ENCODE measurements at places on chromosomes 1 and 21.

DNA sequence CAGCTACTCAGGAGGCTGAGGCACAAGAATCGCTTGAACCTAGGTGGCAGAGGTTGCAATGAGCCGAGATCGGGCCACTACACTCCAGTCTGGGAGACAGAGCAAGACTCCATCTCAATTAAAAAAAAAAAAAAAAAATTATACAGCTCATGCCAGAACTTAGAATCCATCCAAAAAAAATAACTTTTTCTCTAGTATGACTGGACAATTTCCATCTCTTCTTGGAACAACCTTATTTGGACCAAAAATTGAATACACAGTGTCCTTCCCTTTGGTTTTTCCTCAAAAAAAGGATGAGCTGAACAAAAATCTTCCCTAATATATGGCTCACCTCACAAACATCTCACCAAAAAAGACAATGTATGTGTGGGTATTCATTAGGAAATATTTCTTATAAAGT, 73.7 kb downstream of the TOR3A start:
- no peak for DNase-seq

- no peak for DNase-seq
These were observed 166.9 kb downstream of the TOMM20 start for GRCh38 chr1:234961456-234962339.

DNA sequence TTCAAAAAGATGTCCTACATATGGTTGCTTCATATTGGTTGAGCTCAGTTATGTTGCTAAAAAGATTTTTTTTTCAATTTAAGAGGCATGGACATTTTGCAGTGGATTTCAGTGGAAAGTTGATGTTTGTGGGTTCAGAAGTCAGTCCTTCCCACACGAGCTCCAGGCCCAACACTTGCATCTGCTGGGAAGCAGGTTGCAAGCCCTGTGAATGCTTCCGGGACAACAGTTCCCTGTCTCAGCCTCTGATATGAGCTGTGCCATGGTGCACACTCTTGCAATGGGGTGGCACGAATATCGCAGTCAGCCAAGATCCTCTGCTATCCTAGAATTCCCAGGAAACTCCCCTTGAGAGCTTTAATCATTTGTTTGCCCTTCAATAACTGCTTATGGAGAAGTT, 30.3 kb upstream of the ABCG1 start:
- no peak for DNase-seq

DNA sequence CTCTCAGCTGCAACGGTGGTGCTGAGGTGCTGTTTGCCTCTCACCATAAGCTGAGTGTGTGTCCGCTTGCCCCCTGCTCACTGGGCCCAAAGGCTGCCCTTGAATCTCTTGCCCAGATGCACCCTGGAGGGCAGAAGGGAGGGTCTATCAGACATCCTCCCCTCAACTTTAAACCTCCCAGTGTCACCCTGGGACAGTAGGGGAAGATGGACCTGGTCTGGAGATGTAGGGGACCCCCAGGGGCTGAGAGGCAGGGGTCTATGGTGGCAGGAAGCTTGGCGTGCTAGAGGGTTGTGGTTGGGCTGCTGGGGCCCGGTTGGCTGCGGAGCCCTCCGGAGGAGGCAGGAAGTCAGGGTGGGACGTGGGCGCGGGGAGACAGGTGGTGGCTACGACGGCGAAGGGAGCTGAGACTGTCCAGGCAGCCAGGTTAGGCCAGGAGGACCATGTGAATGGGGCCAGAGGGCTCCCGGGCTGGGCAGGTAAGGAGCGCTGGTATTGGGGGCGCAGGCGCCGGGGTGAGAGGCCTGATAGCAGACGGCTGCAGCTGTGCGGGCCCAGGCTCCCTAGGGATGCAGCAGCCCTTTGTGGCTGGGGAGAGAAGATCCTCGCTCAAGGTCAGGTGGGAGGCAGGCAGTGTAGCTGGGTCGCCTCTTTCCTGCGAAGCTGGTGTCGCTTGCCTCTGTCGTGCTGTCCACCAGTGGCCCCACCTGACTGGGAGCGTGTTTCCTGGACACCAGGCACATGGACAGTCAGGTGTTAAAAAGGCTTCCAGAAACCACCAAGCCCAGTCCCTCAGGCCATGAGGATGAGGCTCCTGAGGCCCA, at the start of gene LCK:
LCK (plus strand) TSS at position 373 of the 824 bp plus-strand sequence. CDS start 23,065 bp downstream, outside the sequence.
- DNase-seq, result no peak

GRCh38 chr1:11898831-11899467, 27.3 kb downstream of the KIAA2013 start:
- no peak for DNase-seq

GRCh38 chr1:225631021-225631663, 21.8 kb downstream of the ENAH start:
- DNase-seq, result no peak

- DNase-seq, result no peak
These were observed 9.7 kb upstream of the CGN start for GRCh38 chr1:151501474-151501873.

DNA sequence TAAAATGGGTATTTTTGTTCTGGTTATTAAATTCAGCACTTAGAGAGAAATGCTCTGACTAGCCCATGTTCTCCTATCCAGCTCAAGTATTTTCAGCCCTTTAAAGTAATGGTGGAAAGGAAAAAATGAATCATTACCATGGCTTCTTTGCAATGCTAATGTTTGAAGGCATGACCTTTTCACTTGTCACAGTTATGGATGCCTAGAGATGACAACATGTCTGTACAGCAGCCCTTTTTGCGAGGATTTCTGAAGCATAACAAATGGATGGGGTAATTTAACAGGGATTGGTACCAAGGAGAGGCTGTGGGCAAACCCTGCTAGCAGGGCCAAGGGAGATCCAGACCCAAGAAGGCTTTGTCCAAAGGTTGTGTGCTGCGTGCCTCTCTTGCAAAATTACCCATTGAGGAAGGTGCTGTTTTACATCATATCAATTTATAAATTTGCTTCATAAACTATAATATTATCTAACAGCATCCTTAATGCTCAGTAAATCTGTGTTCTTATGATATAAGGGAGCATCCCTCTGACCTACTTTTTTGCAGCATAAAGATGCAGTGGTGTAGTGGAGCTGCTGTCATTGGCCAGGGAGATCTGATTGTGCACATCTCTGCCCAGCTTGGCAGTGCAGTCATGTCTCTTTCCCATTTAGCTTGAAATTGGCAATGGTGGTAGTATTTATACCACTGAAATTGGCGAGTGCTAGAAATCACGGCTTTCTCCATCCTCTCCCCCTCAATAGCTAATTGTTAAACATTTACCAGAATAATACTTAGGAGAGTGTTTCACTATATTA, 327.1 kb downstream of the PCP4 start:
- DNase-seq, result no peak

DNA sequence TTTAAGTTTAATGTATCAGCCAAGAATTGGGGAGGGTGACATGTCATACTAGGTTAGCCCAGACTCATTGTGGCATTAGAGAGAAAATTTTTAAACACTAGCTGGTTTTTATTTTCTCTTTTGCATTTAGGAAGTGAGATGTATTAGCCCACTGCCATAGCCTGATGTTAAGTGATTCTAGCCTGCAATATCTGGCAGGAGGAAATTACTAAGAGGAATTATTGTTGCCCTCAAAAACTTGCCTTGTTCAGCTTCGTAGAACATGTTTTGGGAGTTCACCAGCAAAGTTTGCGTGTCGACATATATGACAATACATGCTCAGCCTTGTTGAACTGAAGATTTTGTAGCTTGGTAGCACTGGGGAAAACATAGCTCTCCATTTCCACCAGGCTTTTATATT, 12.5 kb downstream of the ADAM30 start:
- no peak for DNase-seq

GRCh38 chr1:167517535-167518330, 596 bp downstream of the CD247 start:
- DNase-seq, result no peak

DNA sequence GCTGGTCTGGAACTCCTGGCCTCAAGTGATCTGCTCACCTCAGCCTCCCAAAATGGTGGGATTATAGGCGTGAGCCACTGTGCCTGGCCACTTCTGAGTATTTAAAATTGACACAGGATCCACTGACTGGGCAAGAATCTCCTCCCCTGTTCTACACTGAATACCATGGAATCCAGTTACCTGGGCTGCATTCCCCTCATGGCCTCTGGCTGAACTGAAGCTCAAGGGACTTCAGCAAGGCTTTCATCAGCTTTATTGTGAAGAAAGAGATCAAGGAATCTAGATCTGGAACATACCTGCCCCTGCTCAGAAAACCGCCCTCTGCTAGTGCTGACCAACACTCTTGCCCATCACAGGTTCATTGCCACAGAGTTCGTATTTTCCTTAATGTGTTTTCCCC, 20.5 kb downstream of the NCF2 start:
- no peak for DNase-seq

DNA sequence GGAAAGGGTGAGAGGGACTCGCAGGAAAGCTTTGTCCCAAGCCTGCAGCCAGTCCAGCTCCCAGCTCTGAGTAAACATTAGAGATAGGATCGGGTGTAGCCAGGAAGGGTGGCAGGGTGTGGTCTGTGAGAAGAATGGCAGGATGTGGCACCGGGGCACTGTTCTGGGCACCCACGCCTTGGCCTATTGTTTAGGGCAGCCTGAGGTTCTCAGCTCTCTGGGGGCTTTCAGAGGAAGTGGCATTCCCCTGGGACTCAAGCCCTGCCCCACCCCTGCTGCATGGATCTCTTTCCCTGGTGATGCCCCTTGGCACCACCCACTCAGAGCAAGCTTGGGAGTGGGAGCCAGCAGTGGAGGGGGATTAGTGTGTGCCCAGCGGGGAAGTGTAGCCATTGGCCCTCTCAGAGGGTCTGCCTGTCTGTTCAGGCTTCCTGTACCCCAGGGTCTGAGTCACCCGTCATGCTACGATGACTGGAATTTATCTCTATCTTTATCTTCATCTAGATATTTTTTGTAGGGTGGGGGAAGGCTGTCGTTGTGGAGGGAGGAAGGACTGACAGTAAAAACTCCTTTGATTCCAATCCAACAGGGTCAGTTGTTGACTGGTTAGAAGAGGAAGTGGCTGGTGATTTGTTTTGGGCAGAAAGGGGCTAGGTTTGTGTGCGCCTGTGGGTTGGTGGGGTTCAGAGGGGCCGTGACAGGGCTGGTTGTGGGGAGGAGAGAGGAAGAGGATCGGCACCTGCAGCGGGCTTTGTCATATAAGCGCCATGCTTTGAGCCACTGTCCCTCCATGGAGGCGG, 31.6 kb downstream of the SOX13 start:
- no peak for DNase-seq

DNA sequence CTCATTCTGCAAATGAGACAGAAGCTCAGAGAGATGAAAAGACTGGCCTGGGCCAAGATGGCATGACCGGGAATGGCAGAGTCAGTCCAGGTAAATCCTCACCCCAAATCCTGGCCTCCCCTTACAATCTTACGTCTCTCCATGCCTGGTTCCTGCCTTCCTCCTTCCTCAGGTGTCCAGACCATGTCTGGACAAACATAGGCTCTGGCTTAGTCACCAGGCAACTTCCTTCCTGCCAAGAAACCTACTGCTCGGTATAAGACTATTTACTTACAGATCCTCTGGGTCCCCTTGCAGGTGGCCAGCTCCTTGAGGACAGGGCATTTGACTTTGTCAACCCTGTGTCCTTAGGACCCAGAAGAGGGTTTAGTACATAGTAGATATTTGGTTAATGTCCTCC, 69.4 kb upstream of the ROR1 start:
- no peak for DNase-seq

DNA sequence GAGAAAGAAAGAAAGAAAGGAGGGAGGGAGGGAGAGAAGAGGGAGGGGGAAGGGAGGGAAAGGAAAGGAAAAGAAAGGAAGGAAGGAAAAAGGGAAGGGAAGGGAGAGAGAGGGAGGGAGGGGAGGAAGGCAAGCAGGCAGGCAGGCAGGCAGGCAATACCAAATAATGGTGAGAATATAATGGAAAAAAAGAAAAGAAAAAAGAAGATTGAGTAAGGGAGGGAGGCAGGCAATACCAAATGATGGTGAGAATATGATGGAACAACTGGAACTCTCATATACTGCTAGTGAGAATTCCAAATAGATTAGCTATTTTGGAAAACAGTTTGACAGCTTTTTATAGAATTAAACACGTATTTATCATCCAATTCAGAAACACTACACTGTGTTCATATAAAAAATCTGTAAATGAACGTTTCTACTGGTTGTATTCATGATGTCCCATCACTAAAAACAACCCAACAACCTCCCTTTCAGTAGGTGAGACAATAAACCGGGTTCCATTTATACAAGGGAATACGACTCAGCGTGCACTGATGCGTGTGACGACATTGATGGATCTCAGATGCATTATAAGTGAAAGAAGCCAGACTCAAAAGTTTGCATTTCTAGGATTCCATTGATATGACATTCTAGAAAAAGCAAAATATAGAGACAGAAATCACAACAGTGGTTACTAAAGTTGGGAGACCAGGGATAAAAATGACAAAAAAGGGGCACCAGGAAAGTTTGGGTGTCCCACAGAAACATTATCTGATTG, 226.4 kb downstream of the DSCAM start:
- DNase-seq, result no peak

- no peak for DNase-seq
These were observed 877 bp downstream of the IRF2BP2 start for GRCh38 chr1:234608911-234609690.

GRCh38 chr1:72278461-72278860, 3.9 kb downstream of the NEGR1 start:
- DNase-seq, result no peak

DNA sequence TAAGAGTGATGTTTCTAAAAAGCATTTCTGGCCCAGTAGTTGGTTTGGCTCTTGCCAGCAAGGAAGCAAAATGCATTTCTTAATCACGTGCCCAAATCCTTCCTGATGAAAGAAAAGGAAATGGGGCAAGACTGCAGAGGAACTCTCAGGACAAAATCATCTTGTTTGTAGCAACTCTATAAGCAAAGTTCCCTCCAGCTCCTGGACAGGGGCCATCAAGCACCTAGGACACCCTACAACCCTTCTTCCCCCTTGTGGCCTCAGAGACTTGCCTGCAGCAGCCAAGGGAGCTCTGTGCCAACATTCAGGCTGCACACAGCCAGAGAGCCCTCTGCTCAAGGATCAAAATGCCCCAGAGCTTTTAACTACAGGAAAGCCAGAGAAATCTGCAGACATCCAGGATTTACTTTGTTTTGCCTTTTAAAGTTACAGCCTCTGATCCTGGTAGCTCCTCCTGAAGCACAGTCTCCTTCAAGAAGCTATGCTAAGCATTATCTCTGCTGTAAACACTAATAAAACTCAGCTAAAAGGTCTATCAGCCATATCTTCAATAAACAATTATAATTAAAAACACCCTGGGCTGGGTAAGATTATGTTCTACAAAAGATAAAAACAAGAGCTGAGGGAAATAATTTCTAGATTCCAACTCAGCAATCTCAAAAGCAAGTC, 105.0 kb downstream of the KIAA0319L start:
- no peak for DNase-seq

DNA sequence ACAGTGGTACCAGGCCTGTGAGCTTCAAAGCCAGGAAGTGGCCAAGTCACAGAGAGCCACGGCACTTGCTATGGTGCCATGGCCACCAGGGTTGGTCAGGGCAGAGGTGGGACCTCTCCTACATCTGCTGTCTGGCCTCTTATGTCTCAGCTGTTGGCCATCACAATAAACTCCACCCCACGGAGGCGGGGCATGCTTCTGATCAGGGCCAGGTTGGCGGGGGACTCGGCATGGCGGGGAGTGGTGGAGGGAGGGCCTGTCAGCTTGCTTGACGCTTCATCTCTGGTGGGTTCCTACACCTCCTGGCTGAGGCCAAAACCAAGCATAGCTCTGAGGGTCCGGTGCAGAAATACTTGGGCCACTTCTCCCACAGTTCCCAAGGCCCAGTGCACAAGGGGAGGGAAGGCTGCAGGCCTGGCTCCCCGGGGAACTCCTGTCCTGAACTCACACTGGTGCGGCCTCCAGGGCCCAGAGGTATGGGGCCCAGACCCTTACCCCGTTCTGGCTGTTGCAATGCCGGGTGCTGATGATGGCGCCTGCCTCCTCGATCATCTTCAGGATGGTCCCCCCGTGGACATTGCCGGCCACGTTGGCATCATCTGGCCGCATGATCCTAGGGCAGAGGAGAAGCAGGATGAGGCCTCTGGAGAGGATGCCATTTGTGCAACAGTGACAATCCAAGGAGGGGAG, 44.2 kb downstream of the ACOT7 start:
- DNase-seq, result no peak

Data from HepG2 (cell line).